Epithelial cell of umbilical artery (primary cell): ENCODE measurements at places on chromosomes 6 and 20. TPM values are rescaled to one million over a fixed set of nuclear protein-coding genes. Genes with fewer than 3 reads are reported as not detected.

Gene ISM1
- total RNA-seq = not detected in 2 replicates

Gene OR2H1
- total RNA-seq = not detected in 2 replicates

Gene PRPH2
- under 0.01 and 0.30 TPM in 2 replicates for total RNA-seq

Gene B3GALT4
- 1.6 and 3.3 TPM in 2 replicates for total RNA-seq

Gene GRM1
- not detected in 2 replicates for total RNA-seq

Gene OR2J3
- total RNA-seq = not detected in 2 replicates
